Stimulated activated CD4-positive, alpha-beta T cell treated with anti-CD3 and anti-CD28 coated beads, Interleukin-12 subunit alpha, Interleukin-12 subunit beta, amount 100 ng/mL, for 48 hours (primary cell): ENCODE measurements at places on chromosomes 3 and 15.

DNA sequence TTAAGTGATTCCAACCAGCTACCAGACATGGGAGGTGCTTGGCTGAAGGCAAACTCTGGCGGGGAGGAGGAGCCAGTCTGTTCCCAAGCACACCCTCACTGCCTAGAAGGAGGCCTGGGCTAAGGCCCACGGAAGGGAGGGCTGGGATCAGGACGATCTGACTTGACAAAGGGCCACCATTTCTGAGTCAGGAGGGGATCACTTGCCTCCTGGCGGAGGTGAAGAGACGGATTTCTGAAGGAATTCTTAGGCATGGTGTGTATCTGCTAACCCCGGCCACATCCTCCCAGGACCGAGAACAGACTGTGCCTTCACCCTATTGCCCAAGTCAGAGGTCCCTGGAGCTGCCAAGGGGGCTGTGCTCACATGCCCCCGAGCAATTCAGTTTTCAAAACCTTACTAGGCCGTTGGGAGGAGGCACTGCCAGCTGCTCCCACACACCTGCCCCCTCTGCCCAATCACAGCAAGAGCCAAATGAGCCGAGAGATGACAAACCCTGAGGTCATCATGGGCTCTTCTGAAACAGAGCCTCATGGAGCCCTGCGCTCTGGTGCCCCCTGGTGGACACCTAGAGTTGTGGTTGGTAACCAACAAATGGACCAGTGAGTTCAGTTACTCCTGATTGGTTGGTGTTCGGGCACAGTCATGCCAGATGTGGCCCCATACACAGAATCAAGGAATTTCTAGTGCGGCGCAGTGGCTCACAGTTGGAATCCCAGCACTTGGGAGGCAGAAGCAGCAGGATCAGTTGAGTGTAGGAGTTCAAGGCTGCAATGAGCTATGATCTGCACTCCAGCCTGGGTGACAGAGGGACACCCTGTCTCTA, 6.5 kb upstream of the TNK2 start:
- peak; percentile 94 for DNase-seq

- no peak for DNase-seq
Observed at GRCh38 chr3:148642616-148643015, 55.1 kb upstream of the AGTR1 start.

- DNase-seq = no peak
Observed at GRCh38 chr3:144663456-144664436, 692.1 kb downstream of the DIPK2A start.

GRCh38 chr15:48090666-48091065, 30.1 kb upstream of the SLC24A5 start:
- no peak for DNase-seq

DNA sequence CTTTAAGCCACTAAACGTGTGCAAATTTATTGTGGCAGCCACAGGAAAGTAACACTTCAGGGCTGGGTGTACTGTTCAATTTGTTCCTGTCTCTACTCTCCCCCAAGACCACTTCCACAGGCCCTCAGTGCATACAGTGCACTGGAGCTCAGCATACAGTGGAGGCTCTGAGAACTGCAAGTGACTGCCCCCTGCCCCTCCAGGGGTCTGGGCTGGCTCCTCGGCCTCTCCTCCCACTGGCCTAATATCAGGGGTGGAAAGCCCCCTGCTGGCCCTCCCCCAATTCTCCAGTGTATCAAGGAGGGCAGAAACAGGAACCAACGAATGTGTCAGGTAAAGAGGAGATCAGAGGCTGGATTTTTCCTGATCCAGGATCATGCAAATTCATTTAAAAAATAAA, 19.9 kb upstream of the HEG1 start:
- no peak for DNase-seq
